ENCODE measurements at places on chromosomes 13 and 19.

DNA sequence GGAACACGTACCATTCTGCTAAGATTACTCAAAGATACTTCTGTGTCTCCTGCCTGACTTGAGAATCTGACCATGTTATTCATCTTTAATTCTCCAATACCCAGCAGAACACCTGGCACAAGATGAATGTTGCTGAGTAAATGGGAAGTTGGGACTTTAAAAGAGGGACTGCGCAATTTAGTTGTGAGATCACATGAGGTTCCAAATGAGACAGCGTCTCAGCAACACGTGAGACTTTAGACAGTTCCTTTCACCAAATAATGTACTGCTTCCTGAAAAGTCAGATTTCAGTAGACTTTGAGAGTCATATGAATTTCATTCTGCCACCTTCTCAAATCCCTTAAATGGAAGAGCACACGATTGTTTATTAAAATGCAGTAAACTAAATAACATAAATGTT is 36.7 kb downstream of the DOCK9 start:
- no peak for DNase-seq

DNA sequence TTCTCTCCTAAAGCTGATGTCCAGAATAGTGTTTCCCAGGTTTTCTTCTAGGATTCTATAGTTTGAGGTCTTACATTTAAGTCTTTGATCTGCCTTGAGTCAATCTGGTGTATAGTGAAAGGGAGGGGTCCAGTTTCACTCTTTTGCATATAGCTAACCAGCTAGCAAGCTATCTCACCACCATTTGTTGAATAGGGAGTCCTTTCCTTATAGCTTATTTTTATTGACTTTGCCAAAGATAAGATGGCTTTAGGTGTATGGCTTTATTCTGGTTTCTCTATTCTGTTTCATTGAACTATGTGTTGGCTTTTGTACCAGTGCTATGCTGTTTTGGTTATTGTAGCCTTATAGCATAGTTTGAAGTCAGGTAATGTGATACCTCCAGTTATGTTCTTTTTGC is 1386.1 kb downstream of the SLITRK5 start:
- DNase-seq: no peak

- DNase-seq: peak; percentile 33
These were observed 22.3 kb downstream of the NLRP11 start for GRCh38 chr19:55809381-55810058.

DNA sequence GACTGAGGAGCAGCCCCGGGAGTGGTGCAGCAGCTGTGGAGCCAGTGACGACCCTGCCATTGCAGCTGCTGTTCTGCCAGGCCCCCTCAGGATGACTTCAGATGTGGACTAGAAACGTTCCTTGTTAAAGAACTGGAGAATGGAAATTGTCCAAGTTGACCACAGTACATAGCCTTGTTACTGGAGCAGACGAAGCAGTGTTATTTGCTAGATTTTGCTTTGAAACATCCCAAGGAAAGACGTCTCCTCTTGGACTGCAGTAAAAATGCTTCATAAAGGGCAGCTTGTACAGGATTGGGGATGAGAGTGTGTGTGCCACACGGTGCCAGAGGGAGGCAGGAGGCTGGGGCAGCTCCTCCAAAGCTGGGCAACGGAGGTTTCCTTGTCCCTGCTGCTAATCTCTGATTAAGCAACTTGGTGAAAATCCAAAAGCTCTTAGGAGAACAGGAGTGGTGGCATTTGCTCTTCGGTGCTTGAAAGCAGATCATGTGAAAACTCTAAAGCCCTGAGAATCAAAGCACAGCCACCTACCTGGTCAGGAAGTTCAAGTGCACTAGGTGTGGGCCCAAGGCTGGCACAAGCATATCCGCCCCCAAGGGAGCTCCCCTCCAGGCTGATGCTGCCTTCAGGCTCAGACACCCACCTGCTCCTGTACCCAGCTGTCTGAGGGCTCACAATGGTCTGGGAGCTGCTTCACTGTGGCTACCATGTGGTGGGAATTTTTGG is 34.5 kb downstream of the SHISA2 start:
- DNase-seq: no peak

DNA sequence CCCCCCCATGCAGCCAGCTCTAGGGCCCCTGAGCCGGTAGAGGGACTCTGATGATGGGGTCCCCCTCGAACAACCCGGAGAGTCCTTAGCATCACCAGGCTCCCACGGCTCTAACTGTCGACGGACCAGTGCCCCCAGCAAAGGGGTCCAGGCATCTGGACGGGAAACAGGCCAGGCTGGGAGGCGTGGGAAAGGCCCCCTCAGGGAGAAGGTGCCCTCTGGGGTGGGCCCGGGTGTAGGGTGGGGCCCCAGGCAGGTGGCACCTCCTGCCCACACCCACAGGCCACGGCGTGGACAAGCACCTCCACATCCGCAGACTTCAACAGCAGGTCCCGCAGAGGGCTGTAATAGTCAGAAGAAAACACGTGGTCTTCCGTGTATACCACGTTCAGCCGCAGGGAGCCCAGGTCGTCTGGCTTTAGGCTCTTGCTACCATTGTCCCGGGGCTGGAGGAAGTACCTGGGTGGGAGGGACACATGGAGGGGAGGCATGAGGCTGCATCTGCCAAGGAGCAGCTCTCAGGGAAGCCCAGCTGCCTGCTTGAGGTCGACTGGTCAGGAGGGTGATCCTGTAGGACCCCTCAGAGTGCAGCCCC is 44.7 kb upstream of the C13orf46 start:
- DNase-seq: no peak

GRCh38 chr13:29693275-29693945 is 97.9 kb upstream of the SLC7A1 start:
- peak; percentile 45 for DNase-seq

- DNase-seq: no peak
These were observed 3.0 kb downstream of the OPA3 start for GRCh38 chr19:45581576-45581975.

Measured in iPS-NIHi11 (cell line).